ENCODE measurements at places on chromosomes 2 and 18.
A peak's percentile ranks its signal among the peaks of the same experiment; 100 is the strongest.

- DNase-seq: no peak
Measured at GRCh38 chr2:72210470-72210869, 62.8 kb upstream of the CYP26B1 start.

DNA sequence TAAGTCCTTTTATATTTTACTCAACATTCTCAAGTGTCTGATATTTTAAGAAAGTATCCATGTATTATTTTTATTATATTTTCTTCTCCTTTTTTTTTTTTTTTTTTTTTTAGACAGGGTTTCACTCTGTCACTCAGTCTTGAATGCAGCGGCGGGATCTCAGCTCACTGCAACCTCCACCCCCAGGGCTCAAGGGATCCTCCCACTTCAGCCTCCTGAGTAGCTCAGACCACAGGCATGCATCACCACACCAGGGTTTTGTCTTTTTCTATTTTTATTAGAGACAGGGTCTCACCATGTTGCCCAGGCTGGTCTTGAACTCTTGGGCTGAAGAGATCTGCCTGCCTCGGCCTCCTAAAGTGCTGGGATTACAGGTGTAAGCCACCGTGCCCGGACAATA, 212.1 kb downstream of the TCF4 start:
- no peak for DNase-seq

- no peak for DNase-seq
Measured at GRCh38 chr2:176614049-176614448, 344.8 kb downstream of the MTX2 start.

- no peak for DNase-seq
Measured at GRCh38 chr2:119175517-119175916, 17.0 kb upstream of the C1QL2 start.

DNA sequence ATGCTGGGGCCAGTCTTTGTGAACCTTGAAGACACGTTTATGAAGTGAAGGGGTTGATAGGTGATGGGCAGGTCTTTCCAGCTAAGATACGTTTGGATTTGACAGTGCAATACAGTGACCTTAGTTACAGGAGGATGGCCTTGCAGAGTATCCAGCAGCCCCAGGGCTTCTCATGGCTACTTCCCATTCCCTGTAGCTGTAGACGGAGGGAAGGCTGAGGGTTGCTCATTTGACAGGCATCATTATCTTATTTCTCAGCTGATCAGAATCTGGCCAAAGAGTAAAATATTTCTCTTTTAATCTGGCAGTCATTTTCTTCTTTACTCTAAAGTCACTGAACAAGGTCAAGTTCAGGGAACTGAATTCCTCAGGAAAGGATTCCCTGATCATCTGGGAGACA, 85.1 kb upstream of the RMDN2 start:
- DNase-seq: no peak

- peak; percentile 22 for DNase-seq
Measured at GRCh38 chr2:216792222-216793021, 67.4 kb downstream of the TNP1 start.

GRCh38 chr18:5296706-5297320, 1.3 kb upstream of the ZBTB14 start:
- DNase-seq: peak; percentile 95

GRCh38 chr2:173150087-173150486, 74.4 kb downstream of the MAP3K20 start:
- no peak for DNase-seq

- no peak for DNase-seq
Measured at GRCh38 chr2:206482123-206482522, 38.8 kb downstream of the ADAM23 start.

All from brain (organoid and tissue), 16 donors.